ENCODE measurements at places on chromosomes 12 and 14.

DNA sequence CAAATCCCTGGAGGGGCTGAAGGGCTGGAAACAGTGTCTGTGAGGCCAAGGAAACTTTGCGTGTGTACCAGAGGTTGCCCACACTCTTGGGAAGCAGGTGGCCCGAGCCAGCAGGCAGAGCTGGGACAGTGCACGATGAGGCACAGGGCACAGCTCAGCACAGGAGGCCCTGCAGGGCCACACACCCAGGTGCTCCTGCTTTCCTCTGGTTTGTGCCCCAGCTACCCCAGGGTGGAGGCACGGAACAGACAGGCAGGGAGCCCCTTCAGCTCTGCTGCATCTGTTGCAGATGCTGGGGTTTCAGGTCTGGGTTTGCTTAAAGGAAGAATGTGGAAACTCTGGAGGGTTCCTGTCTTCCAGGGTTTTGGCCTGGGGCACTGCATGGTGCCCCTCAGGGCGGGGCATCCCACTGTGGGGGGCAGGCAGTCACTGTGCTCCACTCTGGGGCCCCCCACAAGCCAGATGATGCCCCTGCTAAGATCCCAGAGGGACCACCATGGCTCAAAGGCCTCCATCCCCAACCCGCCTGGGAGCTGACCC, 8.6 kb downstream of the TMEM179 start:
- DNase-seq, result no peak

DNA sequence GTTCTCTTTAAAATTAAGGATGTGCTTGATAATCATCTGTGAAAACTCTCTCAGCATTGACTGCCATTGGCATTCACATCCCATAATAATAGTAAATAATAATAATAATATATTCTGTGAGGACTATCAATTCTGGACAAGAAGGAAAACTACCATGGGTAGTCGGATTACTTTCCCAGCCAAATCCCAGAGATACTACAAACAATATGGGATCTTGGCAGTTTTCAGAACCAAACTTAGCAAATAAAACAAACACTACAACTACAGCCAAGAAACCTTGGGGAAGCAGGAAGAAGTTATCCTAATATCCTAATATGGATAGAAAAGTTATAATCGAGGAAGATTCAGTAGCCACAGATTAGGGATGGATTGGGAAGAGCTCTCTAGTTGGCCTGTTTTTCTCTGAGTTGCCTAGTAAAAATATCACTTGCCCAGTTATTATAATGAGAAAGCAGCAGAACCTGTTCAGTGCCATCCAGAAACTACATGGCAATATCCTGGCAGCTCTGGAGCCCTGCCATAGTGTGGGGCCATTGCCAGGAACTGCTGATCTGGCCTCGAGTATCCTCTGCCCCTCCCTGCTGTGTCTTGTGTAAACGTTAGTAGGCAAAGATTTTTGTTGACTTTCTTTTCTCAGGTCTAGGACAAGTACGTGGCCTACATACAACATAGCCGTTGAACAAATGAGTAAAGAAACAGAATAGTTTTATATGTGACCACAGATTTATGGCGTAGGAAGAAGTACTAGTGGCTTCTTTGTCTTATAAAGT, 193.5 kb downstream of the SLC2A13 start:
- DNase-seq, result no peak

GRCh38 chr14:103118663-103119404, 4.4 kb upstream of the TNFAIP2 start:
- no peak for DNase-seq

DNA sequence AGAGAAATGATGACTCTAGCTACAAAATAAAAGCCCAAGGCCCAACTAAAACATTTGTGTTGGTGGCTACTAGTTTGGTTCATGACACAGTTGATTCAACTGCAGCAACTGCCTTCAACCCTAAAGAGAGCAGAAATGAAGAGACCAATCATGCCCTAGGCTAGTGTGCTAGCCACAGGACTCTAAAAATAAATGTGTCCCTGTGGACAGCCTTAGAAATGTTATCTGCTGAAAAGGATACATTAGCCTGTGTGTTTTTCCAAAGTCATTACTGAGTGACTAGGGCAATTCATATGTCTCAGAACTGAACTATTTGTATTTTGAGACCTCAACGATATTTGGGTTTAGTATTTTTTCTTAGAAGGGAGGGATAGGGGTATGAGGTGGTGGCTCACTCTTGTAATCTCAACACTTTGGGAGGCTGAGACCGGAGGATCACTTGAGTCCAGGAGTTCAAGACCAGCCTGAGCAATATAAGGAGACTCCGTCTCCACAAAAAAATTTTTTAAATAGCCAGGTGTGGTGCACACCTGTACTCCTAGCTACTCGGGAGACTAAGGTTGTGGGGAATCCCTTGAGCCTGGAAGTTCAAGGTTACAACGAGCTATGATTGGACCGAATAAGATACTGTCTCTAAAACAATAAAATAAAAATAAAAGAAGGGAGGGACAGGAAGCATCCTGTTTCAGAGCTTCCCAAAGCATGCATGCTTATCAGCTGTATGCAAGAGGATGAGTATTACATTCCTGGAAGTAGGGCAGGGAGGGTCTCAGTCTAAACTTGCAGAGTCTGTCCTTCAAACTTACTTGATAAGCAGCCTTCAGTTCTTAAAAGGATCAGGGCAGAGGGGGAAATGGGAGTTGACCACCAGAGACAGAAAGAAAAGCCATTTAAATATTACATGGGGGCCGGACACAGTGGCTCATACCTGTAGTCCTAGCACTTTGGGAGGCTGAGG, 29.6 kb upstream of the NAP1L1 start:
- no peak for DNase-seq

DNA sequence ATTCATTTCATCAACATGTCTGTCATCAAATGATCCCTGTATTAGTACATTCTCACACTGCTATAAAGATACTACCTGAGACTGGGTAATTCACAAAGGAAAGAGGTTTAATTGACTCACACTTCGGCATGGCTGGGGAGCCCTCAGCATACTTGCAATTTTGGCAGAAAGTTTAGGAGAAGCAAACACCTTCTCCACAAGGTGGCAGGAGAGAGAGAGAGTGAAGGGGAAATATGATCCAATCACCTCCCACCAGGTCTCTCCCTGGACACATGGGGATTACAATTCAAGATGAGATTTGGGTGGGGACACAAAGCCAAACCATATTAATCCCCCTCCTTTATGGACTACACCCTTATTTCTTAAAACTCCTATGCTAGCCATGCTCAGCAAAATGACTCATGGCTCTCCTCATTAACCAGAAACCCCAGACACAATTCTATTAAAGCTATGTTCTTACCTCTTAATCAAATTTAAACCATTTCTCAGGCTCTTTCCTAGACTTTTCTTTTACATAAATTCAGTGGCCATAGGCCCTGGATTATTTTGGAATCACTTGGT, 932.3 kb downstream of the FLRT2 start:
- no peak for DNase-seq

- DNase-seq, result no peak
Measured at GRCh38 chr12:452667-453210, 7.0 kb upstream of the B4GALNT3 start.

DNA sequence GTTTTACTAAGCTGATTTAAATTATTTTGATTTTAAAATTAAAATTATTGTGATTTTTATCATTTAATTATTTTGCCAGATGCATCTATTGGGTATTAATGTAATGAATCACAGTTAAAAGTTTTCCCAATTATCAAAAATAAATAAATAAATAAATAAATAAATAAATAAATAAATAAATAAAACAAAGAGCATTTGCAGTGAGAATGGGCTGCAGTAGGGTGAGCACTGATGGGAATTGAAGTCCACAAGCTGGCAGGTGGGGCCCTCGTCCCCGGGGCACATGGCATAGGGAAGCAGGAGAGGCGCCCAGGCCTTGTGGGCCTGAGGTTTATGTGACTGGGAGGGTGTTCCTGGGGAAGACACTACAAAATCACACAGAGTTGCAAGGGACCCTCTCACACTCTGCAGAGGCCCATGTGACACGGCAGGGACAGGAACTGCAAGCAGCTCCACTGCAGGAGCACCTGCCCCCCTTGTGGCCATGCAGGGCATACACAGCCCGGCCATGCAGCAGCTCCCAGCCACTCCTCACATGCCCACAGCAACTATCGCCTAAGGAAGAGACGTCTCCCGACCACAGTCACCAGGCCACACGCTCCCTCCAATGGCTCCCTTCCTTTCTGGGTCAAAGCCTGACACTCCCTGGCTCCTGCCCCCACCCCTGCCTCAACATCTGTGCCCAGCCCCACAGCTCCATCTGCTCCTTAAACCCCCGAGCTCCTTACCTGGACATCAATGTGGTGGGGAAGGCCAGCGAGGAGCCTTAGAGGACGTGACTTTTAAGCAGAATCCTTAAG, 256.3 kb upstream of the SFSWAP start:
- no peak for DNase-seq

GRCh38 chr14:97802430-97803373, 1005.5 kb downstream of the VRK1 start:
- DNase-seq, result peak; percentile 26

DNA sequence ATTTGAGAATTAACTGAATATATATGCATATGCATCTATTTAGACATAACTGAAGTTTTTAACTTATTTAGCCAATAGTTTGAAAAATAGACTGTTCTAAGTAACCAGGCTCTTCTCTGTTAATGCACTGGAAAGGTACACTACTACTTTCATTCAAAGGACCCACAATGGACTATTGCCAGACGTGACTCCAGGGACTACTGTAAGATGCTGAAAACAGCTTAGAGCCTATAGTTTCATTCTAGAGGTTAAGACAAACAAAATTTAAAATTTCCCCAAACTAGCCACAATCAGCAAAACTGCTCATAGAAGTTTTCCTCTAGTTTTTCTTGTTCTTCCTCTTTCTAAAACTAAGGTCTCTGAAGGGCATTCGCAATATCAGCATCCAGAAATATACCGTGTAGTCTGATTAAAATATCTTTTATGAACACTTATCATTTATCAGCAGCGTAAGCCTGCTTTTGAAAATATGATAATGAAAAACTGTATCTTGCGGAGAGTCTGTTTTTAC, 10.4 kb downstream of the APPL2 start:
- DNase-seq, result no peak

DNA sequence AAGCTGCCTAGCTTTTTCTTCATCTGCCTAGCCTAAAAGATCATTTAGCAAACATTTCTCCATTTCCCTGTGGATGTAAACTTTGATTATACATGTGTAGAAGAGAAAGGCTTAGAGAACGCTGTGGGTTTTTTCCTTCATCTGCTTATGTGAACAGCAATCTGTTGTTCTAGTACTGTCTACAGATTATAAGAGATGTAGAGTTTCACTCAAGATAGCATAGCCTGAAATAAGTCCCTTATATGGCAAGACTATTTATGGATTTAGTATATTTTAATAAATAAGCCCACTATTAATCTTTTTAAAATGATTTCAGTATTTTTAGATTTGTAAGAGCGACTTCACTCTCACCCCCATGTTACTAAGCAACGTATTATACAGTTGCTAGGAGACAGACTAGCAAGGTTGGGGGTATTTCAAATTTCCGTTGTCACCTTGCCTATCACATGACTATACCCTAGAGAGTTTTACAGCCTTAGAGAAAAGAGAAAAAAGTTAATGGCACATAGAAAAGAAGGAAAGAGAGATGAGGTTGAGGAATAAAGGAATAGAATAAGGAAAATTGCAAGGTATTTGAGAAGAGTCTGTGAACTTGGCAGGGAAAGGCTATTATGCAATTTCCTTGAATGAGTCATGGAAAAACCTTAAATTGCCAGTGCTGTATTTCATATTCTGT, 12.2 kb upstream of the TUBA1A start:
- peak; percentile 85 for DNase-seq

DNA sequence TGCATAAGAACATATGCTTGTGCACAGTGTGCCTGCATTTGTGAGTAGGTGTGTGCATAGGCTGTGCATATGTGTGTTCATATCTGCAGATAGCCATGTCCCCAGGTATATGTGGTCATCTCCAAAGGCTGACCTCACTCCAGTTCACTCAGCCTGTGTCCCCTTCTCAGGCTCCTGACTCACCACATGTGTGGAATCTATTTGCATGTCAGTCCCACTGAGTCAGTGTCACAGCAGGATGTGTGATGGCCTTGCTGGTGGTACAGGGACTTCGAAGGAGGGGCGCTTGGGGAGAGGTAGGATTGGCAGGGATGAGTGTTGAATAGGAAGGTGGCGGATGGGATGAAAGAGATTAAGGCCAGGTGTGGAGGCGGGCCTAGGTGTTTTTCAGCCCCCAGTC, 35.5 kb downstream of the KRT80 start:
- DNase-seq, result no peak

- DNase-seq, result no peak
Measured at GRCh38 chr12:24427776-24428175, 478.3 kb upstream of the SOX5 start.

DNA sequence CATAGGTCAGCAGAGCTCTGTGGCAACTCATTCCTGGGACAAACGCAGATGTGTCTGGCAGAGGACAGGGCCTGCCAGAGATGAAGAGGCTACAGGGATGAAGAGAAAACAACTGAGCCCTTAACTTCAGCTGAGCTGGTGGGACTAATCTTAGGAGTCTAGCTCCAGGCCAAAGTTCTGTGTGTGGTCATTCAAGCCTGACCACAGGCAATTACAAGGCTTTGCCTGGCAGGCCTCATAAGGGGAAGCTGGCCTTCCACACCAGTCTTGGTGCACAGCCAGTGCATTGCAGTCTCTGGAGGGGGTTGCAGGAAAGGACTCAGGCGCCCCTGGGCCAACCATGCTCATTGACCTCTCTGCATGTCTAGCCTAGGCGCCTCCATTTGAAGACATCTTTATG, 127.6 kb upstream of the DAAM1 start:
- peak; percentile 1 for DNase-seq

- DNase-seq, result peak; percentile 31
Measured at GRCh38 chr12:132597333-132598316, 12.8 kb downstream of the LRCOL1 start.

DNA sequence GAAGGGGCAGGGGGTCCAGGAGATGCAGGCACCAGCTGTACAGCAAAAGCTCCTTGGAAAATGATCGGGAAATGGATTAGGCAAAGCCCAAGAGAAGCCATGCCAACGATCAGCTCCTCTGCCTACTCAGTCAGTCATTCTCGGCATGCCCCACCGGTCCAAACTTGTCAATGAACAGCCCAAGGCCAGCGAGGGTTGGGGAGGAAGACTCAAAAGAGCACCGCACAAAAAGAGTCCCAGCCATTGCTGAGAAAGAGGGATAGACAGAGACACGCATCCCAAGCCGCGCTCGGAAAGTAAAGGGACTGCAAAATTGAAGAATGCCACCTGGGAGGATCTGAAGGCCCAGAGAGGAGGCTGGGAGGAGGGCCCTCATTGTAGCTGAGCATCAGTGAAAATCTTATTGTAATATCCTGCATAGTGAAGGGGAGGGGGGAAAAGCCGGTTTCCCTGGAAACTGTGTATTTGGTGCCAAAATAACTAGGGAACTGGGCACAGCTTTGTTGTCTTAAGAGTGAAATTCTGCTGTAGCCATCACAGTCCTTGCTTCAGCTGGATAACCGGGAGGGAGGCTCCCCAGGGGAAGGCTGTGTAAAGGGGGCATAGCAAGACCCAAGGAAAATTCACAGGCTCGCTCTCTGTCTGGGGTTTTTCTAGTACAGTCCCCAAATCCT, 4.7 kb downstream of the KDM2B start:
- no peak for DNase-seq

DNA sequence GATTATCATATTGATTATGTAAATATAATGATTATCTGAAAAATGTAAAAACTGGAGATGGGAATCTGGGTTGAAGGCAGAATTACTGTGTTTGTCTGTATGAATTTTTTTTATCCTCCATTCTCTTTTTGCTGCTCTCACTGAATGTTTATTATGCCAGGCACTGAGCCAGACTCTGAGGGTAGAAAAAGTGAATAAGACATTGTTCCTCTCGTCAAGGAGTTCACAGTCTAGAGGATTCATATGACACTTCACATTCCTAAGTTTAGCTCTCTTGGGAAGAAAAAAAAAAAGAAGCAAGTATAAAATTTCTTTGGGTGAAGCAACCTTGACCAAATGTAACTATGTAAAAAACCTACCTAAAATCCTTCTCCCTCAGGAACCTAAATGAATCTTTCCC, 120.9 kb upstream of the LMO3 start:
- peak; percentile 82 for DNase-seq
